ENCODE measurements at places on chromosomes 13 and 19. TPM values are rescaled to one million over a fixed set of nuclear protein-coding genes. Genes with fewer than 3 reads are reported as not detected.
A peak's percentile ranks its signal among the peaks of the same experiment; 100 is the strongest.

UBE2L5 gene
- total RNA-seq = not detected

DNA sequence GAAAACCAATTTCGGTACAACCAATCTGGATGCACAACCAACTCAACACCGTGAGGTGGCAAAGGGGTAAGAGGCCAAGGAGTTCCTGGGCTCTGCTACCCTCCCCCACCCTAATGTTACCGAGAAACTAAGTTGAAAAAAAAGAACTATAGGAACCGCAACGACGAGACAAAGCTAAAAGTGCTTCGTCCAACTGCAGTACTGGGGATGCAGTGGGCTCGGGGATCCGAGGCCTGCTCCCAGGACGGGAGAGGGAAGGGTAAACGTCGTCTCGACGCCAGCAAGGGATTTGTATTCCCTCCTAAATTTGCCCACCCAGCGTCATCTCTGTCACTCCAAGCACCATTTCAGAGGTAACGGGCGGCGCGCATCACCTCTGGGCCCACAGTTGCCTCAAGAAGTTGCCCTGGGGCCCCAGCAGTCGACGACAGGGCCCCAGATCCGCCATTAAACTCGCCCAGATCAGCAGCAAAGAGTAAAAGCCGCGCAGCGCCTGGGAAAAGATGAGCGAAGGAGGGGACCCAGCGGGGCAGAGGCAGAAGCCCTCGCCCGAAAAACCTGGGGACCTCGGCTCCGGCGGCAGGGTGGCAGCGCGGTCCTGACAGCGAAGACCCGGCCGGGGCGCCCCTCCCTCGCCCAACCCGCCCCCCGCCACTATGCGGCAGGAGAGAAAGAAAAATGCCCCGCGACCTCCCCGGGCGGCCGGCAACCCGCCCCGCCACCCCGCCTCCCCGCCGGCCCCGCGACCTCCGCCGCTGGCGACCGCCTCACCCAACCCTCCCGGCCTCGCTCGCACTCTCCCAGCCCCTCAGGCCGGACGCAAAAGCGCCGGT lies 752 bp downstream of the ZMYM5 start:
- peak; percentile 16 for DNase-seq

CYP2S1 gene
- total RNA-seq = 0.48 TPM

DNA sequence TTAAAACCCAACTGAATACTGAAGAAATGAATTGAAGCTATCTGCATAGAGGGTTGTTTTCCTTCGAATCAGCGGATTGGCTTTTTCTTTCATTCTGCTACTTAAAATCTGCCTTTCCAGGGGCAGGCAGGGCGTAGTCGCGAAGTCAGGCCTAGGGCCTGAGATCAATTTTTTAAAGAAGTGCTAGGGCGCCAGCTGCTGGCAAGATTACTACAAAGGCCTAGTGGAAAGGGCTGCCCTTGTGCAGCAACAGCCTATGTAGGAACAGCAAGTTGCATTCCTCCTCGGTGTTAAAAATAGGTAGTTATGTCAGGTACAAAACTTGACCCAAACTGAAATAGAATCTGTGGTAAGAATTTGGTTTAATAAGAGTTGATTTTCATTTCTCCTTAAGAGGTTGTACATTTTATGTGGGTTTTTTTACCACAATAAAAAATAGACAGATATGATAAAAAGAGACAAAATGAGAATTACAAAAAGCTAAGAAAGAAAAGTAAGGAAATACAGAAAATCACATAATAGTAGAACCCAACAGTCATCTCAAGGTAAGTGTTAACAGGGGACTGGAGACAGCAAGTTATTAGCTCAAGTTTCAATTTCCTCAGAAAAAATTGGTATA lies 9.5 kb upstream of the URAD start:
- no peak for DNase-seq

GGACT gene
- 0.29 TPM for total RNA-seq

- no peak for DNase-seq
These were observed 61.0 kb downstream of the MZT1 start for GRCh38 chr13:72666391-72666790.

DNA sequence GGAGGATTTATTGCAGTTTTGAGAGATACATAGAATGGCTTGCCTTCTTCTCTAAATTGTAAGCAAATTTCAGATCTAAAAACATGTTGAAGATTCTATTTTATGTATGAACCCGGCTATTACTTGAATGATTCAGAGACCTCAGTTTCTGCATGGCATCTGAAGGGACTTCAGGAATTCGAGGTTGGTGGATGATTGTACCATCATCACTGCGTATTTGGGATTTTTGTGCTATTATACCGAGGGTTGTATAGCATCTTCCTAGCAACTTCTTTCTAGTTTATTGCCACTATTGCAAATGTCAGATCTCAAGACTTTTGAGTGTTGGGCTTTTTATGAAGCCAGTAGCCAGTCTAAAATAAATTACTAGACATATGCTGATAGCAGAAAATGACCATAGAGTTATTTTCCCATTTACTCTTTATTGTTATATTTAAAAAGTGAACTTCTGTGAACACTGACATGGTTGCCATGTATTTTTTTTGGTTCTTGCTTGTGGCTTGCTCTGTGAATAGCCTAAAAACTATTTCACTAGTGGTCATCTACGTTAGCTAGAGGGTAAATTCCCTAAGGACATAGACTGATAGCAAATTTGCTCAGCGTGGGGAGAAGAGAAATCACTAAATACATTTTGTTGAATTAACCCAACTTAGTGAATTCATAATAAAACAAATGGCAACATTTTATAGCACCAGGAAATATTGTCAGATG lies 70.6 kb upstream of the KLF12 start:
- no peak for DNase-seq

DNA sequence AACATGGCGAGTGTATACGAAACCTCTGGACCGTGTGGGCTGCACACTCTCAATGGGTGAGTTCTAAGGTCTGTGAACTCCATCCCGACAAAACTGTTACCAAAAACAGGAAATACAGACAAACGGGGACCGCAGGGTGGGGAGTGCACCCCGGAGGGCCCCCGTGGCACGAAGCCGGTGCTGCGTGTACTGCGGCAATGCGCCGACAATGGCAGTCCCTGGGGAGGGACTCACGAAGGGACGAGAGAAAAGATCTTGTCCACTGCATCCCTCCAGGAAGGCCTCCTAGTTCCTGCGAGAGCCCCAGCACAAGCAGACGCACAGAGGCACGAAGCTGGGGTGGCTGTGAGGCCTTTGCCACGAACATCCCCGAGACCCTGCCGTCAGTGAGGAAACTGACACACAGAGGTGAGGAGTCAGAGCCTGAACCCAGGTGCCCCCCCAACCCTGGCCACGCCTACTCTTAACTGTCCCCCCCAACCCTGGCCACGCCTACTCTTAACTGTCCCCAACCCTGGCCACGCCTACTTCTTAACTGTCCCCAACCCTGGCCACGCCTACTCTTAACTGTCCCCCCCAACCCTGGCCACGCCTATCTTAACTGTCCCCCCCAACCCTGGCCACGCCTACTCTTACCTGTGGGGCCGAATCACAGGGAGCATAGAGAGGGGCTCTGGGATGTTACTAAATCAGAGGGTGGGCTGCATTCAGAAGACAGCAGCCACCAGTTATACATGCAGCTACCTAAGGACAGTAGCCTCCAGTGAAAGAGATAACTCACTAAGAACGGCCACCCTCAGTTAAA lies 4.2 kb downstream of the MED16 start:
- no peak for DNase-seq

DNA sequence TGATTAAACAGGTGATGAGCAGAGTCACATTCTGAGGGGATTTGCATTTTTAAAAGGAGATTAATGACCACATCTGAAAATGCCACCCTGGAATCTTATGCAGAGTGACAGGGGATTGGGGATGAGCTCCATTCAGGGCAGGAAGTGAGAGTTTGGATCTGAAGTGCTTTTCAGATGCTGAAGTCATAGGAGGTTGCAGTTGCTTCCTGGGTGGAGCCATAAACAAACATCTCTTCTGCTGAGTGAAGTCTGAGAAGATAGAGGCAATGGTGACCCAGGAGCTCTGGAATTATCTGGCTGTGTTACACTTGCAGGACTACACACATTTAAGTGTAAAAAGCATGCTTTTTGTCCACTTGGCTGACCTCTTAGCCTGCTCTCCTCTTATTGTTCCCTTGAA lies 51.4 kb upstream of the PSG8 start:
- no peak for DNase-seq

DNA sequence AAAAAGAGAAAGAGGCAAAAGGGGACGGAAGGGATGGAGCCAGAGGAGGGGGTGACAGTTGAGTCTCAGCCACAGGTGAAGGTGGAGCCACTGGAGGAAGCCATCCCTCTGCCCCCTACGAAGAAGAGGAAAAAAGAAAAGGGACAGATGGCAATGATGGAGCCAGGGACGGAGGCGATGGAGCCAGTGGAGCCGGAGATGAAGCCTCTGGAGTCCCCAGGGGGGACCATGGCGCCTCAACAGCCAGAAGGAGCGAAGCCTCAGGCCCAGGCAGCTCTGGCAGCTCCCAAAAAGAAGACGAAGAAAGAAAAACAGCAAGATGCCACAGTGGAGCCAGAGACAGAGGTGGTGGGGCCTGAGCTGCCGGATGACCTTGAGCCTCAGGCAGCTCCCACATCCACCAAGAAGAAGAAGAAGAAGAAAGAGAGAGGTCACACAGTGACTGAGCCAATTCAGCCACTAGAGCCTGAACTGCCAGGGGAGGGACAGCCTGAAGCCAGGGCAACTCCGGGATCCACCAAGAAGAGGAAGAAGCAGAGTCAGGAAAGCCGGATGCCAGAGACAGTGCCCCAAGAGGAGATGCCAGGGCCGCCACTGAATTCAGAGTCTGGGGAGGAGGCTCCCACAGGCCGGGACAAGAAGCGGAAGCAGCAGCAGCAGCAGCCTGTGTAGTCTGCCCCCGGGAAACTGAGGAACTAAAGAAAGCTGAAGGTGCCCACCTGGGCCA lies 2.5 kb downstream of the POLR1G start:
- DNase-seq = no peak

DNA sequence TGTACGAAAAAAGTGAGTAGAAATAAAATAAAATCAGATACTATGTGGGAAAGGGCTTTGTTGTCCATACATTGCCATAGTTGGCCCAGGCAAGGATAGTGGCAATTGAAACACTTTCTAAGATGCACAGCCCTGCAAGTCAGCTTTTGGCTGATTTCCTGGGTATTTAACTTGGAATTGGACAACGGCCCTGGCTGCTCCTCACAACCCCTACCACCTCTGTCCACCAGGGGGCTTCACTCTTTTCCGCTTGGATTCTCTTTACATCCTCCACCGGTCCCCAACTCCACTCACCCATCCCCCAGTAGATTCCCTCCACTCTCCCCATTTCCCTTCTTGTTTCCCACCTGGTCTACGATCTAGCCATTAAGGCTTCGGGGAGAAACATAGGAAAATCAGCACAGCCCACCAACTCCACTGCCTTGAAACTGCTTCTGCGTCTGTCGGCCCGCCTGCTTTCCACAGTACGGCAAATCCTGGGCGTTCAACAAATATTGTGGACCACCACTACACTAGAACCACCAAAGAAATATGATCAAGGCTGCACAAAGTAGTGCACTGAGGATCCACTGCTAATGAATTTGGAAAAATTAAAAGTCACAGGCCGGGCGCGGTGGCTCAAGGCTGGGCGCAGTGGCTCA lies 48.6 kb upstream of the GTF3A start:
- DNase-seq = peak; percentile 53

GRCh38 chr19:2623798-2624197 lies 78.7 kb downstream of the GNG7 start:
- no peak for DNase-seq

GRCh38 chr19:42288881-42289555 lies 12.9 kb upstream of the PRR19 start:
- no peak for DNase-seq

- DNase-seq = no peak
These were observed 111.8 kb downstream of the ESD start for GRCh38 chr13:46685006-46685730.

DNA sequence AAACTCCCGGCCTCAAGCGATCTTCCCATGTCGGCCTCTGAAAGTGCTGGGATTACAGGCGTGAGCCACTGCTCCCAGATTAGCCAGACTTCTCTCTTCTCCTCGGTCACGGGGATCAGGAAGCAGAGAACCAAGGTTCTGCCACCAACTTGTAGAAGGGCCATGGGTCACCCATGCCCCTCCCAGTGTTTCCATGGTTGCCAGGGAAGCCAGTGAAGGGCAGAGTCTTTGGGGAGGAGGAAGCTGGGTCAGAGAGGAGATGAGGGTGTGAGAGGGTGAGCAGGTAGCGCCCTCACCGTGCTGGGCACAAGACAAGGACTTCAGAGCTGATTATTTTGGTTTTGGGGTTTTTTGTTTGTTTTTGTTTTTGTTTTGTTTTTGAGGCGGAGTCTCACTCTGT lies 77.1 kb downstream of the GNG7 start:
- DNase-seq = no peak

TTC9B gene
- not detected for total RNA-seq

MCEMP1 gene
- not detected for total RNA-seq

SHISA2 gene
- total RNA-seq = 0.24 TPM

HSD11B1L gene
- 6.0 TPM for total RNA-seq

GRCh38 chr13:99297331-99297730 lies 9.9 kb downstream of the GPR183 start:
- DNase-seq = no peak

TBC1D17 gene
- total RNA-seq = 9.1 TPM

DNA sequence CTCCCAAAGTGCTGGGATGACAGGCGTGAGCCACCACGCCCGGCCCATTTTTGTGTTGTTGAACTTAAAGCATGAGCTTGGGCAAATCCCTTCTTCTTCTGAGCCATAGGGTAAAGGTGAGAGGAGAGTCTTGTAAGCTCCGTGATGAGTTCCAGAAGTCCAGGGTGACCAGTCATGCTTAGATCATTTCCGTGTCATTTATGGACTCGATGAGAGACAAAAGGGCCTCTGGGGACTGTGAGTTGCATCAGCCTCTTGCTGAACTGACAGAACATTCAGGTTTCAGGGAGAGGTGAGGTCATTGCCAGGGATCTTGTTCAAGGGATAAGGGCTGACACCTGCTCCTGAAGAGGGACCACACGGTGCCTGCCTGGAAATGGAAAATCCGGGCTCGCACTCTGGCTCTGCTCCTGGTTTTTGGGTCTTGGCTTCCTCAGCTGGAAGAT lies 53.6 kb downstream of the GADD45B start:
- no peak for DNase-seq

KIR2DL4 gene
- not detected for total RNA-seq

GRCh38 chr13:87855553-87855952 lies 184.4 kb downstream of the SLITRK5 start:
- DNase-seq = no peak

CRB3 gene
- not detected for total RNA-seq

DNA sequence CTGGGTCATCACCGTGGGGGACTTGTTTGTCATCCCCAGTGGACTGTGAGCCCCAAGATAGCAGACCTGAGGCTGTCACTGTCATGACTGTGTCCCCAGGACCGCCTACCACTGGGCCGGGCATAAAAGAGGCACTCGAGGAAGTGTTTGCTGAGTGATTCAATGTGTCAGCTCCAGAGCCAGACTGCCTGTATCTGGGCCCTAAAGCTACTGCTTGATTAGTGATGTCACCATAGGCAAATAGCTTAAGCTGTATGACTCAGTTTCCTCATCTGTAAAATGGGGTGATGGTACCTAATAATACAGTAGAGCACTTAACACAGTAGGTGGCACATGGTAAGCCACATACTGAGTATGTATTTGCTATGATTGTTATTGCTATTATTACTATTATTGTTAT lies 11.2 kb upstream of the CEACAM19 start:
- no peak for DNase-seq
